ENCODE measurements at places on chromosomes 12 and 14.
A peak's percentile ranks its signal among the peaks of the same experiment; 100 is the strongest.

- no peak for DNase-seq
These were observed 1.4 kb downstream of the DENND5B start for GRCh38 chr12:31589598-31589903.

DNA sequence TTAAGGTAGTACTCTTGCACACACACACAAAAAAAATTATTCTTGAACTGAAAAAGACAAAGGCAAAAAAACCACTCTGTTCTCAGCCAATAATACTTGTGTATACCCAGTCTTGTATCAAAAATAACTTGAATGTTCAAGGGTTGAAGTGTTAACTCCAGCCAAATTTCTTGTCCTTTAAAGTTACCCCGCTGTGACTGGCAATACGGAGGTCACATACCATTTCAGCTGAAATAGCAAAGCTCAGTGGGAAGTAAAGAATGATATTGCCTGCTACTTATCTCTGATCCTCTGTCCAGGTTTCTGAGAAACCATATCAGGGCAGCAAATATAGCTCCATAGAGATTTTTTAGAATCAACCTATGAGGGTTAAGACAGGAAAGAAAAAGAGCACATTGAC, 167.4 kb downstream of the C12orf50 start:
- DNase-seq = no peak

DNA sequence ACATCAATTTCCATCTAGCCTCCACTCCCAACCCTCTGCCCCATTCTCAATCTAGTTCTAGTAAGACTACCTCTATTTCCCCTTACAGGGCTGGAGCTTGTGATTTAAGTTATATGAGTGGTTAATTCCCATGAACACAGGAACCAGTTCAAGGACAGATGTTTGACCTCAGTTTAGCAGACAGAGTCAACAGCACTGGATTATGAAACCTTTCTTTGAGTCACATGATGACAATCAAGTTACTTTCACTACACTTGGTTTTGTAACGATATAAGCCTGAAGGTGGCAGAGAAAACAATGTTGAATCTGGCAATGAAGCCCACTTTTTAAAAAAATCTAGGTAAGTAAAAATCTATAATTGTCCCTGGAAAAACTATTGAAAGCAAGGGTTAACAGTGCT, 1646.2 kb upstream of the FLRT2 start:
- DNase-seq = no peak

DNA sequence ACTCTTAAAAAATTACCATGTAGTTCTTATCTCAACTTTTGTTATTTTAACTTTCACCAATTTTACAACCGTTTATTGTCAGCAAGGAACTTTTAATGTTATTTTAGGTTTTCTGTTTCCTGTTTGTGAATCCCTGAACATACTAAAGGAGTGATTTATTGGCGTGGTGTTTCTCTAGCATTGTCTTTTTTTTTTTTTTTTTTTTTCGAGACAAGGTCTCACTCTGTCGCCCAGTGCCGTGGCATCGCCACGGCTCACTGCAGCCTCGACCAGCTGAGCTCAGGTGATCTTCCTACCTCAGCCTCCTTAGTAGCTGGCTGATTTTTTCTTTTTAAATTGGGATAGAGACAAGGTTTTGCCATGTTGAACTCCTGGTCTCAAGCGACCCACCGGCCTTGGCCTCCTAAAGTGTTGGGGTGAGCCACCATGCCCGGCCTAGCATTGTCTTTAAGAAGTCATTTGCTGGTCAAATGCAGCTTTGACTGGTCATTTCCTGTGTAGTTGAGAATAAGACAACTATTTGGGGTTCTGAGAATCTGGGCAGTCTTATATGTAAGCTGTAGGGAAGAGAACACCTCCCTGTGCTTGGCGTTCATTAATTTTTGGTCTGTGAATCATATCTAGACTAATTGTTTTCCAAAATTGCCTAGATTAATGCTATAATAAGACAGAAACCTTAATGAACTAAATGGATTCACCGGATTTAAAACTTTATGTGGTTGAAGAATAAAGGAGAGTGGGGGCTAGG, 2.1 kb downstream of the WASHC4 start:
- DNase-seq = no peak

- no peak for DNase-seq
These were observed 33.8 kb upstream of the GALNT16 start for GRCh38 chr14:69226178-69226577.

- DNase-seq = no peak
These were observed 19.7 kb upstream of the DUSP16 start for GRCh38 chr12:12582193-12582881.

DNA sequence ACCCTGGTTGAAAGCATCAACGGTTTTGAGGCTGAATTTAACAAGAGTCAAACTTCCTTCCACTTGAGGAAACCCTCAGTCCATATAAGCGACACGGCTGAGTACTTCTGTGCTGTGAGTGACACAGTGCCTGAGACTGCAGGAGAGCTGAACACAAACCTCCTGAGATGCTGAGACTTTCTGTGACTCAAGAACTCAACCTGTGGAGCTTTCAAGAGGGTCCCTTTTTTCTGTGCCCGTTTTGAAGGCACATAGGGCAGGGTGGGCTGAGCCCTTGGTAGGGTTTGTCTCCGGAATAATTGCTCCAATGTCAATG, 305.3 kb upstream of the OR4E1 start:
- no peak for DNase-seq

DNA sequence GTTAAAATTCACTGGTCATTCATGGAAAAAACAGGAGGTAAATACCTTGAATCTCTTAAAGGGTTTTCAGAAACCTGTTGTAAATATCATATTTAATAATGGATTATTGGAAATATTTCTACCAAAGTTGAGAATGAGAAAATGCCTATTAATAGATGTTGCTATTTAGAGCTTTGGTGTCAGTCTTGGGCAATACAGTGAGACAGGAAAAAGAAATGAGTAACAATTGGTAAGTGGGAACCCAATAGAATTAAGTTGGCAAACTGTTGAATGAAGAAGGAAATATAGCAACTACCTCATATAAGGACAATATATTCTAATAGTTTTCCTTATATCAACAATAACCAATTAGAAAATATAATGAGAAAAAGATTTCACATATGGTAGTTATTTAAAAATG, 78.0 kb downstream of the ATF7IP start:
- no peak for DNase-seq

GRCh38 chr12:6039894-6040601, 84.4 kb downstream of the VWF start:
- peak; percentile 63 for DNase-seq

- DNase-seq = no peak
These were observed 191.9 kb upstream of the PWP1 start for GRCh38 chr12:107493666-107494065.

DNA sequence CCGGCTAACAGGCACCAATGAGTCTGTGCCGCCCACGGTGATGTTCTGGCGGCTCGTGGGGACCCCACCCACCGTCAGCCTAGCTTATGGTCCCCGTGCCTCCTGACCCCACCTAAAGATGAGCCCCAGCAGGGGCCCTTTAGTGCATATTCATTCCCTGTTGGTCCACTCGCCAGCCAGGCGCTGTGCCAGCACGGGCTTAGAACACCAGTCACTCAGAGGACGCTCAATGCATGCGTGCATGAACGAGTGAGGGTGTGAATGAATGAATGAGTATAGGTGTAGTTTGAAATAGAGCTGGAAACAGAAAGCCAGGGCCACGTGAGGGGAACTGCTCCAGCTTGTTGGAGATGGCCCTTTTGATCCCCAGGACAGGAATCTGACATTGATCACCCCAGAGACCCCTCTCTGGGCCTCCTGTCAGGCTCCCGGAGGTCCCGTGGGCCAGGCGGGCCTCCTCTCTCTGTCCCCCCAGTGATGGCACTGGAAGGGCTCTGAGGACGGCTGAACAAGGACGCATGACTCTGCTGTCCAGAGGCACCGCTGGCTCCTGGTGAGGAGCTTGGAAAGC, 193.9 kb upstream of the C14orf180 start:
- no peak for DNase-seq

DNA sequence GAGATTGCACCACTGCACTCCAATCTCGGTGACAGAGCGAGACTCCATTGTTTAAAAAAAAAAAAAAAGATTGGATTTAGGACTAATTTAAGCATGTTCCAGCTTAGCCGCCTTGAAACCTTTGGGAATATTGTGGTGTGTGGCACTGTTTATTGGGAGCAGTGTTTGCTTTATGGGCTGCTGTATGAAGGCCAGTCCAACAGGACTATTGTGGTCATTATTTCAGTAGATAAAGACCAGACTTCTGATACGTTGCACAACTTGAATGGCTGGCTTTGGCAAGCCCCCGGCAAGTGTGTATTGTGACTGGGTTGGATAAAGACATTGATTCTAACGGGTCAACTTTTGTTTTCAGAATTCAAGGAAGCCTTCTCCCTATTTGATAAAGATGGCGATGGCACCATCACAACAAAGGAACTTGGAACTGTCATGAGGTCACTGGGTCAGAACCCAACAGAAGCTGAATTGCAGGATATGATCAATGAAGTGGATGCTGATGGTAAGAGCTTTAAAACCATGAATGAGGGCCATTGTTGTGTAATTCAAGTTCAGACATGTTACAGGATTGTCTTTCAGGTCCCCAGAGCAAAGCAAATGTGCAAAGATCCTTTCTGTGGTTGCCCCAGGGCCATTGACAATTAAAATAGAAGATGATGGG, 4.2 kb downstream of the CALM1 start:
- DNase-seq = no peak

GRCh38 chr12:123109319-123109772, 41.5 kb downstream of the PITPNM2 start:
- no peak for DNase-seq

GRCh38 chr12:22361785-22362184, 27.3 kb upstream of the ST8SIA1 start:
- no peak for DNase-seq

DNA sequence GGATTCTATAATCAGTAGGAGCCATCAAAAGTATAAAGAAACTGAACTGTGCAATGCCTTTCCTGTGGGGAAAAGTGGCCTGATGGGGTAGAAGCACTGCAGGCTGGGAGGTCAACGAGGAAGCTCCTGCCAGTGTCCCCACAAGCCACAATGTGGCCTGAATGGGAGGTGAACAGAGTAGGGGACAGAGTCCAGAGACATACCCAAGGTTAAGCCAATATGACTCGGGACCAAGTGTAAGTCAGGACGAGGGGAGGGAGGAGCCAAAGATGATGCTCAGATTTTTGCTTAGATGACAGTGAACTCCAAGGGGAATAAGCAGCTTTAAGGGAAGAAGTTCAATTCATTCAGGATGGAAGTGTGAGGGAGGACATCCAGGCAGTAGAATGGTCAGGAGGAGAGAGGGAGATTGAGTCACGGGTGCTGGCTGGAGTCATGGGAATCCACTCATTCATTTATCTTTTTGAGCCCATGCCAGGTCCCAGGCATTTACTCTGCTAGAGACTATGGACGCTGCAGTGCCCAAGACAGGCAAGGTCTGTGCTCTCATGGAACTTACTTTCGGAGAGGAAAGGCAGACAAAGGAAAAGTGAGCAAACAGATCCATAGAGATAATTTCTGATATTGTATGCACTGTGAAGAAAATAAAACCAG, 29.1 kb downstream of the DPF3 start:
- DNase-seq = no peak

DNA sequence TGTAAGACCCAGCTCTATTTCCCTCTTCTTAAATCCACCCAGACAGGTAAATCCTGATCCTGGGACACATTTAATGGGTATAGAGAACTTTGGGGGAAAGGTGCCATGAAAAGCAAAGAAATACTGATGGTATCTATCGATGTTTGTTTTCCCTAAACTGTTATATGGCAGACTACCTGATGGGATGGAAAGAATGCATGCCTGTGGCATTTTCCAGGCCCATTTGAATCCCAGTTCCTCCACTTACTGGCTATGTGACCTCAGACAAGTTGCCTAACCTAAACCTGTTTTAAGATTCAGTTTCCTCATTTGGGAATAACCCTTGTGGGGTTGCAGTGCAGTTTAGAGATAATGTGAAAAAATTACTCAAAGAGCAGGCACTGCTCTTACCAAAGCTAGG, 404.5 kb downstream of the FUT8 start:
- DNase-seq = no peak

GRCh38 chr12:6961278-6961694, 9.2 kb downstream of the PHB2 start:
- DNase-seq = no peak

GRCh38 chr12:80491166-80491565, 47.1 kb downstream of the PTPRQ start:
- no peak for DNase-seq

GRCh38 chr14:51821822-51822221, 38.6 kb upstream of the GNG2 start:
- no peak for DNase-seq

DNA sequence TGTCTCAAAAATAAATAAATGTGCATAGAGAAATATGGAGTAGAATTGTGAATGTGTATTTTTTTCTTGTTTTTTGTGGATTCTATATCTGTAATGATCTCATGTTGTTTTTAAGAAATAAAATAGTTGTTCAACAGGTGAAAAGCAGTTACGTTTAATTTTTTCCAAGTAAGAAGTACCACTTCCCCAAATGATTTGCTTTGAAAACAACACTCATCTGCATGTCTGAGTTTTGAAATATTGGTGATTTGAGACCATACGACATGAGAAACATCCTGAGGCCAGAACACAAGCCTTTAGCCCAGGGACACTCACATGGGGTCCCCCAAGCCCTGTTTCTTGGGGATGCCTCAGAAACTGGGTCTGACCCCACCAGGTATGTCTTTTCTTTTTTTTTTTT, 4.2 kb upstream of the FICD start:
- no peak for DNase-seq

- peak; percentile 83 for DNase-seq
These were observed 918.0 kb downstream of the AACS start for GRCh38 chr12:125983094-125983783.

- DNase-seq = no peak
These were observed 21.4 kb upstream of the TMEM106C start for GRCh38 chr12:47941871-47942613.

GRCh38 chr14:99513946-99514551, 32.8 kb downstream of the CCNK start:
- DNase-seq = no peak

DNA sequence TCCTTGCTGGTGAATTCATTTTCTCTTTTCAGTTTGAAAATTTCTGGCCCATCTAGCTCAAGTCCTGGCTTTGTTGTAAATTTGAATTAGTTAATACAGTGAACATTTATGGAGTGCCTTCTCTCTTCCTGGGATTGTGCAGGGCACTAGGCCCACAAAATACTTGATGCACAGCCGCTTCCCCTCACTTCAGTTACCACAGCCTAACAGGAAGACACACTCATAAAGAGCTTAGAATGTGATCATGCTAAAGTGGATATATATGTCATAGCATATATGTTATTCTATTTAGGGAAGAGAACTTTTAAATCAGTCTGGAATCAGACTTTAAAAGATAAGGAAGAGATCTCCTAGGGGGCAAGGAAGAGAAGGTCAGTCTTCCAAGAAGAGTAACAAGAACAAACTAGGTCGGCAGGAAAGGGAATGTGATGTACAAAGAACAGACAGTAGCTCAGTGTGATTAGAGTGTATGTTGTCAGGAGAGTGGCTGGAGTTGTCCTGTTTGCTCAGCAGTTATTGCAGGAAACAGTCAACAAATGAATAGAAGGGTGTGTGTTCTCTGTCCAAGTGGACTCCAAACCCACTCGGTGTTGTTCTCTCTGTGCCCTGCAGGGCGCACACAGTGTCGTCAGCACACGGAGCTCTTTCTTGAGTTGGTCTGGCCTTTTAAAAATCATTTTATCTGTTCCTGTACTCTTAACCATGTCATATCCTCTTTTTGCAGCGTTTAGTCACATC, 74.4 kb downstream of the DAAM1 start:
- DNase-seq = no peak

Measured in renal cortex interstitium (tissue), 15 donors.